A673 (cell line): ENCODE measurements at places on chromosomes 5 and 9. TPM values are rescaled to one million over a fixed set of nuclear protein-coding genes. Genes with fewer than 3 reads are reported as not detected.
A peak's percentile ranks its signal among the peaks of the same experiment; 100 is the strongest.

GRCh38 chr5:156526081-156526925, 199.3 kb downstream of the SGCD start:
- no peak for DNase-seq

DNA sequence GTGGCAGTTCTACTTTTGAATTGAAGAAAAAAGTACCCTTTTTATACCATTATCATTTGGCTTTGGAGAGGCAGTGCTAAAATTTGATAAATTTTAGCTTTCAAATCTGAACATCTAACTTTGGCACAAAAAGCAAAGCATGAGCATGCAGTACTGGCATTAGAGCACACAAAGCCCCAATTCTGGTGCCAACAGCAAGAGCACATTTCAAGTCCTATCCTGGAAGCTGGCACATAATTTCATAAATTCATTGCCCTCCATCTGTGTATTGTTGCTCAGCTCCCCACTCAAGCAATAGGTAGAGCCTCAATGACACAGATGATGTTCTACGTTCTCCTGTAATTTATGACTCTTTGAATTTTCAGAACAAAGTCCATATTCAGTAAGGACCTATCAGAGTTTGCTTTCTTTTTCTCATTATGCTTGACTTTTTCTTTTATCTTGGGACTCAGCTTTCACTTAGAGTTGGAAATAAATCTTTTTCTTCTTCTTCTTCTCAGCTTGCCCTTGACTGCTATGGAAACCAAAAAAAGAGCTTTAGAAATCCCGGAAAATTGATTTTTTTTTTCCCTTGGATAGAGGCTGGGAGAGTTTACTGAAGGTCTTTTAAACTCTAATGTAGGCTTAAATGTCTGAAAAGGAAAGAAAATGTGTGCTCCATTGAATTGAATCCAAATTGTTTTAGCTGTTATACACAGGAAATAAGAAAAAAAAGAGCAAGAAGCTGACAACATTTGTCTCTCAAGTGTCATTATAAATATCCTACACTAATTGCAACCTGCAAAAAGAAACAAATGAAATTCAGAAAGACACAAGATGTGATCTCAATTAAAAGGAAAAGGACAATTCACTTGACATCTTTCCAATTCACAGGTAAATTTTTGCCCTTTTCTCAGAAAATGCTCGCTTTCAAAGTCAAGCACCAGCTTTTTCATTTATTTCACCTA, 380.8 kb upstream of the CDH18 start:
- DNase-seq: no peak

DNA sequence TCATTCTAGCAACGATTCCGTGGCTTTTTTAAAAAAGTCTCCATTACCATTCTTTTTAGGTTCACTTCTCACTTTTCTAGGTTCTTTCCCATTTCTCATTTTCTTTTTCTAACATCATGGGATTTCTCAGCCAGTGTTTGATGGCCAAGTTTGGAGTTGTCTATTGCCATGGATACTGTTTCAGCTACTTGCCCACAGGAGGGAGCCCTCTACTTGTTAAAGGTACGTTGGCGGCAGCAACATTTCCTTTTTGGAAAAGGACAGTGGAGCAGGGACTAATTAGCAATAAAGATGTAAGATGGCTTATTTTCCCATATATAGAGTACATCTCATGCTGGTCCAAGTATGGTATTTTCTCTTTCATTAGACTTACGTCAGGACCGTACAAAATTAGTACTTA, 2257.5 kb upstream of the C9orf72 start:
- peak; percentile 77 for DNase-seq

Gene UIMC1
- 46.8 and 54.0 TPM in 2 replicates for total RNA-seq

- DNase-seq: no peak
These were observed 252.8 kb downstream of the FBXL17 start for GRCh38 chr5:108129129-108129528.

Gene PCDHGA5
- total RNA-seq: 2.4 and 2.6 TPM in 2 replicates

Gene PCDHA1
- total RNA-seq: 0.45 and 0.96 TPM in 2 replicates

DNA sequence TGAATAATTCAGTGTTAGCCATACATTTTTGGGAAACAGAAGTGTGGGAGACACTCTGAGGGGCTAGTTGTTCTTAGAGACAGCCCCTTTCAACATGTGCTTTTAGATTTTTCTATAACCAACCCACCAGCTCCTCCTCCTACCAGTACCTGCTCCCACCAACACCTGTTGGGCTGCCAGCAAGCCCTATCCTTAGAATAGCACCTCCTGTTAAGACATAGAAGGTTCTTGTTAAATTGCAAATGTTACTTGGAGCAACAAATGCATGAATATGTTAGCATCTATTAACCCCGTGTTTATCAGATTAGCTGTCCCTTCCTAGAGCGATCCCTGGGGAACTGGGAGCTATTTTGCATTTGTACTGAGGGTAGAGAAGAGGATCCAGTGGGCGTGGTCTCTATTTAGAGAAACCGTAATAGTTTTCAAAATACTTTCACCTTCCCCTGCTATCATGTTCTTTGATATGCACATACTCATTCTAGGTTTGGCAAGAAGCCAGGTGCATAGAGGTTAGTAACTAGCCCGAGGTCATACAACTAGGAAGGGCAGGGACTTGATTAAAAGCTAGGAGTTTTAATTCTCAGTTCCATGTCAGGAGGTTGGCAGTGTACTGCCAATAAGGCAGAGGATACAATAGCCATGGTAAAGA, 334.4 kb downstream of the KCTD16 start:
- DNase-seq: peak; percentile 45

DNA sequence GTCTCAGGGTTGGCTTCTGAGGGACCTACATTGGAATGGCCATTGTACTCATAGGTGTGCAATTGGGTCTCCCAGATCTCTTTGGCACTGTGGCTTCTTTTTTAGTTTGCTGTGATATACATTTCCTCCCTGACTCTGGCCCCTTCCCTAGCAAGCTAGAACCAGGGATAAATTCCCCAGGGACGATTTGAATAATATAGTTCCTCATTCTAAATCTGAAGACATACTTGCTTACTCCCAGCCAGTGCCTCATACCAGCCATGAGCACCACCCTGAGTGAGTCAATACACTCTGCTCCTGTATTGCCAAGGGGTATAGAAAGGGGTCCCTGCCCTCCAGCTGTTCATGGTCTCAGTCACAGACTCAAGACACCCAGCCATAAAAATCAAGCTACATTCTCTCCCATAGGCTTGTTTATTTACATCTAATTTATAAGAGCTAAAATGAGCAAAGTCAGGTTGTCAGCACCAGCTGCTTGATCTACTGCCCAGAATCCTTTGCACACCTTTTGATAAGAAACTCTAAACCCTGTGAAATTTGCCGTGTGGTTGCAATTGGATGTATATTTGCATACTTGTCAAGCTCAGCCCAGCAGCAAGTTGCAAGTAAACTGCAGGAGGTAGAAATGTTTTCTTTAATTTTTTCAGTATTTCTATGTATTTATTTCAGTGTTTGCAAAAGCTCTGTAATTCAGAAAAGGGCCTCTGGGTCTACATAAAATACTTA, 219.9 kb upstream of the IRX1 start:
- DNase-seq: no peak

Gene ABO
- total RNA-seq: not detected in 2 replicates

Gene PTGS1
- total RNA-seq: not detected in 2 replicates

Gene PHF24
- total RNA-seq: 0.11 and 0.13 TPM in 2 replicates

GRCh38 chr5:81908771-81909170, 63.1 kb upstream of the ATG10 start:
- peak; percentile 59 for DNase-seq

Gene ENTPD2
- not detected in 2 replicates for total RNA-seq

GRCh38 chr5:1504069-1504595, 19.6 kb downstream of the LPCAT1 start:
- DNase-seq: no peak

Gene IFNK
- total RNA-seq: not detected in 2 replicates

Gene WNT8A
- total RNA-seq: not detected in 2 replicates

DNA sequence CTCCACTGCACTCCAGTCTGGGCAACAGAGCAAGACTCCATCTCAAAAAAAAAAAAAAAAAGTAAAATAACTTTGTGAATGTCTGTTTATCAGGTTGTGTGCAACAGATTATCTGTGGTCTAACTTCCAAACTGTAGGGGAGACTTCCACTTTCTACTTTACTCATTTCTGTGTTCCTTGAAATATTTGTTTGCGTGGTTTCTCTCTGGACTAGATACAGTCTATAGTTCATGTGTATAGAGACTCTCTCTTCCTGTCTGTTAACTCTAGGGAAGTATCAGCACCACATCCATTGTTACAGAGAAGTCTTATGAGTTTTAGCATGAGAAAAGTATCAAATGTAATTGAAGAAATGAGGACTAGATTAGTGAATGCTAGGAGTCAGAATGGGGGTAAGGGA, 168.3 kb downstream of the LPAR1 start:
- no peak for DNase-seq

- no peak for DNase-seq
These were observed 272.1 kb upstream of the DAB2 start for GRCh38 chr5:39696672-39697398.

DNA sequence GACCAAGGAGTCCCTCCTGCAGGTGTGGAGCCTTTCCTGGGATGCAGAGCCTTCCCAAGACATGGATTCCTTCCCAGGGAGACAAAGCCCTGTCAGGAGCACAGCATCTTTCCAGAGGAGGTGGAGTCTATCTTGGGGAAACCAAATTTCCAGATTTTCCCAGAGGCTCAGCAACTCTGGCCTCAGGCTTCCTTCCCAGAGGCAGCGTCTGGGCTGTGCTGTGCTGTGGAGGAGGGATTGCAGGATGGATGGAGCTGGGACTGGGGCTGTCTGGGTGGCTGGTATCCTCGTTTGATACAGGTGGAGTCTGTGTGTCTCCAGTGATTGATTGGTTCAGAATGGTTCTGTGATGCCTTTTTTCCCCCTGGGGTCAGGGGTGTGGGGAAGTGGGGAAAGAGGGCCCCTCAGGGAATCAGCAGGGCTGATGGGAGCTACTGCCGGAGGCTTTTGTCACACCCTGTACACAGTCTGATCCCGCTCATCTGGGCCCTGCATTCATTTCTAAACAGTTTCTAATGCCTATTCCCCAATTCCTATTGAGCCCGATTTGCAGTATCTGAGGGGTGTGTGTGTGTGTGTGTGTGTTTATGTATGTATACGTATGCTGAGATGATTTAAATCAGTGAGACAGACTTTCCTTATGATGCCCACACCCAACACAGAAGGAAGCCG, 16.0 kb downstream of the OR13J1 start:
- no peak for DNase-seq

Gene TRAF1
- total RNA-seq: 0.73 and 0.85 TPM in 2 replicates

DNA sequence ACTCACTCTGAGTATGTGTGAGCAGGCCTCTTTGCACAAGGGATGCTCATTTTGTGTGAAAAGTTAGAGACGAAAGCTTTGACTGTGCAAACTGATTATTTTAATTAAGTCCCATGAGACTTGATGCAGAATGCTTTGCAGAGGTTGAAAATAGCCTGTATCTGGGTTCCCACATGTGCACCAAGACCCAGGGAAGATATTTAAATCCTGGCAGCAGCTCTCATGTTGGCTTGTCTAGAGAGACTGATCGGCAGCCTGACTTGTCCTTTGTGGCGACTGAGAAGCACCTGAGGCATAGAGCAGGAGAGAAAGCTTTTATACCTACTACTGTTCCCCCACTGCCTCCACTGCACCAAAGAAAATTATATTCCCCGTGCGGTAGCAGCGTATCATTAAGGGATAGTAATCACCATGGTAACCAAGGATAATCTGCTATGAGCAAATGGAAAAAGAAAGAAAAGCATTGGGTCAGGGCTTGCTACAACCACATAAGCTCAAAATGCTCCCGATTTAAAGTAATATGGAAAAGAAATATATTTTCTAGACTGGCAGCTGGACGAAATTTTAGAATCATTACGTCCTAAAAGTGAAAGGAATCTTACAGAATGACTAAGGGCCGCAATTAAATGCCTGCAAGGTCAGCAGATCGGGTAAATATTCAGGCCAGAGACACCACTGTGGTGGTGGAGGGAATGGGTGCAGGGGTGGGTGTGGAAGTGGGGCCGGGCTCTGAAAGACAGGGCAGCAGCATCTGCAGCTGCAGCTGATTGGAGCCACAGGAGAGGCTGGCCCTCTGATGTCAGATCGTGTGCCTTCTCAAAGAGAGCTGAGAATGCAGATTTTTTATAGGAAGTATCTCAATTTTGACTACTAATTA, 135.3 kb upstream of the EPB41L4A start:
- DNase-seq: no peak

Gene SPATA6L
- total RNA-seq: 20.4 and 21.2 TPM in 2 replicates

Gene PLEKHG4B
- total RNA-seq: 0.28 and 0.33 TPM in 2 replicates

DNA sequence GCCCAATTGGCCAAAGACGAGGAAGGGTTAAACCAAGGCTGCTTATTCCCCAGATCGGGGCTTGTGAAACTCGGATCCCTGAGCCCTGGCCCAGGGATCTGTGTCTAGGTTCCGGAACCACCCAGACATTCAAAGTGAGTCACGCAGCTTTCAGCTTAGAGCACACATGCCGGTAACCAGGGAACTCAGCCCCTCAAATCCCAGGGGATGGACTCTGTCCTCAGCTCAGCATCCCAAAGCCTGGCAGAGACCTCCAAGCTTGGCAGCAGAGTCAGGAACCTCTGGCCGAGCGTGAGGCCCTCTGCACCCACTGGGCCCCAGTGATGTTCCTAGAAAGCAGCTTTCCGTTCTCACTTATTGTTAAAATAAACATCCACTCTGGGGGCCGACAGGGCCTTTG, 5.1 kb downstream of the PNPLA7 start:
- no peak for DNase-seq

DNA sequence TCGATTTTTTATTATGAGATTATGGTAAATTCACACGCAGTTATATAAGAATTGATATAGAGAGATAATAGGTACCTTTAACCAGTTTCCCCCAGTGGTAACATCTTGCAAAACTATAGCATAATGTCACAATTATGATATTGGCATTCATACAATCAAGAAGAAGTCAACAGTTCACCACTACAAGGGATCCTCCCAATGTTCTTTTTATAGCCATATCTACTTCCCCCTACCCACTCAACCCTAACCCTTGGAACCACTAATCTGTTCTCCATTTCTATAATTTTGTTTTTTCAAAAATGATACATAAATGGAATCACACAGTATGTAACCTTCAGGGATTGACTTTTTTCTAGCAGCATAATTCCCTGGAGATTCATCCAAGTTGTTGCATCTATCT, 9.8 kb downstream of the ACTL7B start:
- no peak for DNase-seq

- DNase-seq: no peak
These were observed 883.6 kb upstream of the C9orf72 start for GRCh38 chr9:28456861-28457260.

DNA sequence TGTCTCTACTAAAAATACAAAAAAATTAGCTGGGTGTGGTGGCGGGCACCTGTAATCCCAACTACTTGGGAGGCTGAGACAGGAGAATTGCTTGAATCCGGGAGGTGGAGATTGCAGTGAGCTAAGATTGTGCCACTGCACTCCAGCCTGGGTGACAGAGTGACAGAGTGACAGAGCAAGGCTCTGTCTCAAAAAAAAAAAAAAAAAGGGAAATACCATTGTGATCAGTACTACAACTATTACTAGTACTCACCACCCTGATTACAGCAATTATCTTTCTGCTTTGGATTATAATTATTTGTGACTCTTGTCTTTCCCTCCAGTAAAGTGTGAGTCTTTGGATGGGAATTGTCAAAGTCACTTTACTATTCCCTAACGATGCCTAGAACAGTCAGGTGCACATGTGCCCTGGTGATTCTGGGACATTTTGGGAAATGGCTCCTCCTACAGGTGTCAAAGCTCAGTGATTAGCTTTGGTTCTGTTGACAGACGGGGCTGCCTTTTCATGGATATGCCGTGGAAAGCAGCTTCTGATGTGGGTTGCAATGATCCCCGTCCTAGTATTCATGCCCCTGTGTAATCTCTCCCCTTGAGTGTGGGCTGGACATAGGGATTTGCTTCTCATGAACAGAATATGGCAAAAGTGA, 31.8 kb upstream of the FRRS1L start:
- no peak for DNase-seq

Gene CYLC2
- total RNA-seq: not detected in 2 replicates

Gene PSAT1
- total RNA-seq: 179 and 217 TPM in 2 replicates

- no peak for DNase-seq
These were observed 275.3 kb downstream of the TMEM38B start for GRCh38 chr9:105969636-105970035.

Gene PCDHB13
- total RNA-seq: 1.8 and 2.5 TPM in 2 replicates
